ENCODE measurements at places on chromosomes 7 and 10.

DNA sequence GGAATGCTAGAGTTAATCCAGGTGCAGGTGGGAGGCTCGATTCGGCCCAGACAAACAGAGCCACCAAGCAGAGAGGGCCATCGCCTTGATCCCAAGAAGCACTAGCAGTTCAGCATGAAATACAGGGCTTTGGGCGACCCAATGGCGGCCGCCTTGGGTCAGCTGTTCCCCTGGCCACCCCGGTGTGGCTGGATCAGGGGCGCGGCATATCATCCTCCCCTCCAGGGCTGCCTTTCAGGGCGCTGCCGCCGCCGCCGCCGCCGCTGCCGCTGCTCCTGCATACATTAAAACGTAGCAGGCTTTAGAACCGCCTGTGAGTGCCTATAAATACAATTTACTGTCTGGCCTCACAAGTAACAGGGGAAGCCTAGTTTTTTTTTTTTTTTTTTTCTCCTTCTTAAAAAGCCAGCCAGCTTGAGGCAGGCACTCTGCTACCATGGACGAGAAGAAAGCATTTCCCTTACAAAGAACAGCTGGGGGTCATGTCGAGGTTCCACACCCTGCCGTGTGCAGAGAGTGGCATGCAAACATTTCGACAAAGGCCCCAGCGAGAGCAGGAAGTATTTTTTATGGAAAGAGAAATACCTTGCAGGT, 57.7 kb upstream of the EFCAB10 start:
- no peak for DNase-seq

DNA sequence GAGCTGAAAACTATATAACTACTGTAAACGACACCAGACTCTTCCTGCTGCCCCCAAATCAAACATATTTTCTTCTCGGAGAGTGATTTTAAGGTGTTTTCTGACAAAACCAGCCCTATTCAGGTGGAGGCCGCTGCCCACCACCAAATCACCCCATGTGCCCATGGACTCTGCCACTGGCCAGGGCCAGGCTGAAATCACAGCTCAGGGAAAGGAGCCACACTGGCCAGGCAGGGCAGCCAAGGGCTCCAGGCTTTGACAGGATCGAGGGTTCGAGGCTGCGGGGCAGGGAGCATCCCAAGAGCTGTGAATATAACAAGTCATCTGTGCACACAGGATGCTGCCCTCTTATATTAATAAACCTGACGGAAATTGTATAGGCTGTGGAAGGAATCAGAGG, 48.3 kb downstream of the OAT start:
- no peak for DNase-seq

GRCh38 chr10:8581521-8582225, 527.2 kb downstream of the GATA3 start:
- no peak for DNase-seq

DNA sequence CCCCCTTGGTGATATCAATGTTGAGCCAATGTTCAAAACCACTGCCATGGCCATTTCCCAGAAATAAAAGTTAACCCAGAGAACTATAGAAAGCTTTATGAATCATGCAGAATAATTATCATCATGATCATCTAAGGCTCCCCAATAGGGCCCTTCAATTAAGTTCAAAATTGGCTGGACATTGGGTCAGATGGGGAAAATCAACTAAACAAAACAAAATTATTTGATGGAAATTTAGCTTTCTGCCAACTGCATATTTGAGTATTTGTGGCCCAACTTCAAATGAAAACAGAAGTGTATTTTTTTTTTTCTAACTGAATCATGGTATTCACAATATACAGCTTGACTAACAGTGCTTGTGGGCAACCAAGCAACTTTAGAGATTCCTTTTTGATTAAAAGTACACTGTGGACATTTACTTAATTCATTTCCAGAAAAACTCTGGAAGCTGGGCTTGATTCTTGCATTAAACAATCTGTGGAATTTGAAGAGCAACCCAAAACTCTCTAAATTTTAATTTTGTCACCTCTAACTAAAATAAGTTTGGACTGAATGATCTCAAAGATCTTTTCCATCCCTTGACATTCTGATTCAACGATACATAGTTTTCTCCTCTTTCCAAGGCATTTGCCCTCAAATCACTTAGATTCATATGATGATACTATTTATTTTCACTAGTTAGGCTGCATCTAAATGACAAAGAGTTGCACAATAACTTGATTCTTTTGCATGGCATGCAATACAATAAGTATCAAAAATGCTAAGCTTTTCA, 203.2 kb downstream of the AHR start:
- no peak for DNase-seq

DNA sequence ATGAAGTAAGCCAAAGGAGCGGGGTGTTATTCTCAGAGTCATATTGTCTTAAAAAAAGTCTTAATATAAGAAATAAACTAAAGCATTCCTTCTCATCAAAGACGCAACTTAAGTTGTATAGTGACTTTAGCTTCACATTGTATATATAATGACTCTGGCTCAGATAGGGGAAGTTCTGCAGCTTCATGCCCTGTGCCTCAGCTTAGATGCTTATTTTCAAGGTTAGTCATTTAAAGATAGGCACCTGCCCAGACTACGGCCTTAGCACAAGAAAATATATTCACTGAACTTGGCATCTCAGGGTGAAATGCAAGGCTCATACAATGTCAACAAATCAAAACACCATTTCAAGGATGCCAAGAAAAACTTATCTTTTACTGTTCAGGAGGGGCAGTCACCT, 52.8 kb upstream of the DNAJB12 start:
- DNase-seq = no peak

GRCh38 chr10:22002591-22003176, 846 bp downstream of the DNAJC1 start:
- DNase-seq = no peak

DNA sequence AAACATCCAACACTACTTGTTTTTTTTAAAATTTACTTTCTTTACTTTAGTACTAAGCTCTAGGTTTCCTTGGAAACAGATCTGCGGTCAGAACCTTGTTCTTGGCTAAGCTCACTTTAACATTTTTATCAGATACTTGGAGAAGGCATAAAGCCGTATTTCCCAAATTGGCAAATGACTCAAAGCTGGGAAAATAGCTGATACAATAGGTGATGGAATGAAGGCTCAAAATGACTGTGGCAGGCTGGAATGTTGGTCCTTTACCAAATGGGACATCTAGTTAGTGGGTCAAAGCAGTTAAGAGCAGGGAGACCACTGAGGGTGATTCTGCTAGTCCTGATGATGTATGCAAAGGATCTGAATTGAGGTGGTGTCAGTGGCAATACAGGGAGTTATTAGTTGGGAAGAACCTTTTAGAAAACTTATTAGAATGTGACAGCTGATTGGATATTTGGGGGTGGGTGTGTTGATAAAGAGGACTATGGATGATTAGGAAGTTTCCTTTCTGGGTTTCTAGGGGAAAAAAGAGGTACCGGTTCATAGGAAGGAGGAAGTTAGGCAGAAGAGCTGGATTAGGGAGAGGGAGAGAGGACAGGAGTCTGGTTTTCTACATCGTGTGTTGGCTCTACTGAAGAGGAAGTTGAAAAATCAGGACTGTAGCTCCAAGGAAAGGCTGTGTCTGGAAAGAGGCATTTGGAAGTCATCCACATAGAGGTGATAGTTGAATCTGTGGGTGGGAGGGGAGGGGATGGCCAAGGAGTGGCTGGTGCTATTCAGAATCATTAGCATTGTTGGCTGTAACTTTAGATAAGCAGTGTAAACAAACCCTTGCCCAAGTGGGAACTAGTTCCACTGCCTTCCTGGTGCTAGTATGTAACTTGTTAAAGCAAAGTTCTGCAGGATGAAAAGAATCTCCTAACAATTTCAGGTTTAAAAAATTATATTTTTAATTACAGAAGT, 13.1 kb downstream of the PLCE1 start:
- DNase-seq = no peak

GRCh38 chr7:29860186-29860585, 53.9 kb downstream of the WIPF3 start:
- no peak for DNase-seq

- DNase-seq = no peak
Observed at GRCh38 chr7:113622796-113623195, 296.0 kb downstream of the PPP1R3A start.

GRCh38 chr7:101669307-101669706, 40.2 kb upstream of the MYL10 start:
- DNase-seq = no peak

DNA sequence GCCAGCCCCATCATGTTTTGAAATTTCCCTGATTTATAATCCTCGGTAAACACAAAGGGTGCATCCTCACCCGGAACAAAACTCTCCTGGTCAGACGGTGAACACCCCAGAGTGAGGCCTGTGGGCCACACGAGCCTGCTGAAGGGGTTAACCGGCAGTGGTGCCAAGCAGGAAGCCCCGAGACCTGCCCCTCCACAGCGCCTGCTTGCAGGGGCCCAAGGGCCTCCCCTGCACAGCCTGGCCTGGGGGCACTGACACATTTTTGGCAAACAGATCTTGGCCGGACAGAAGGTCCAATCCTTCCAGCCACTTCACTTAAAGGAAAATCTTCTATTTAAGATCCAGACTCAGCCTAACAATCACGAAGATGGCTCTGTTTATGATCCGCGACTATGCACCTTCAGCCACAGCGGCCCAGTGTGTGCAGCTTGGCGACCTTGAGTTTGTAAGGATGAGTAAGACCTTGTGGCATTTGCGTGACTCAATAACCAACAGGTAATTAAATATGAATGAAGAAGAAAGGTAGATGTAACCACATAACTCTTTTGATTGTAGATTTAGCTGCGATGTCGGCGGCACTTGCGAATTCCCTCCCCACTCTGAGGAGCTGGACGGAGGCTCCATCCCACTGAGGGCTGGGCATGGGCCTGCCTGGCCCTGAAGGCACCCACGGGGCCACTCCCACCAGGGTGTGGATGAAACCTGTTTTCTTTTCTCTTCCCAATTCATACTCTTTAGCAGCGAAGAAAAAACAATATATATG, 328.2 kb downstream of the DNAJB6 start:
- no peak for DNase-seq

GRCh38 chr10:70829543-70829942, 13.8 kb downstream of the SGPL1 start:
- DNase-seq = no peak
